ENCODE measurements at places on chromosomes 7 and 10. TPM values are rescaled to one million over a fixed set of nuclear protein-coding genes. Genes with fewer than 3 reads are reported as not detected.

DNA sequence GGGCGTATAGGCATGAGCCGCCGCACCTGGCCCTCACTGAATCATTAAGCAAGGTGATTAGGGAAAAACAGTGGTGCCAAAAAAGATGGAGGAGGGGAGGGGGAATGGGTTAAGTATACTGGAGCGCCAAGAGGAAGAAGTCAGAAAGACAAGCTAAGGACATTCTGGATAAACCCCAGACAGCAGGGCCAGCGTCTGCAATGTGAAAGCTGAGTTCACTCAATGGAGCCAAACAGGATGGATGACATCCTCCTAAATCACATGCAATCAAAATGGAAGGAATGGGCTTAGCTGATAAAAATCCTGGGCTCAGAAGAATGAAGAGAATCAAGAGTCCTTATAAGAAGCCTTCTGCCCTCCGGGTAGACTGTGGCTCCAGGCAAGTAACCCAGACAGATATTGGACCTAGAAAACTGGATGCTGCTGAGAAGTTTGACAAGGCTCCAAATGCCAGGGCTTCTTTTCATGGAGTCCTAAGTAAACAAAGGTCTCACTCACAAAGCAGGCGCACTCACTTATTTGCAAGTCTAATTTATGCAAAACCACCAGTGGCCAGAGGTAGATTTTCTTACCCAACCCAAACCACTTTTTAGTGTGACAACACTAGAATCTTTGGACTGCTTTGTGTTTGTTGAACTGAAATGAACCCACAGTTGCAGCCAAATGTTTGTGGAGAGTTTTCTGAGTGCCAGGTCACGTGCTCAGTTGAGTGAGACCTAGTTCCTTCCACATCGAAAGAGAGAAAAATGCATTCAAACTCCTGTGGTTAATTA, 519.1 kb upstream of the AUTS2 start:
- no peaks in the 10 kb centered on the region for H3K27me3 ChIP-seq
- H3K36me3 ChIP-seq = no peaks in the 10 kb centered on the region
- DNase-seq = no peak
- no peak overlapping the region for H3K27ac ChIP-seq
- no peak overlapping the region for H3K4me3 ChIP-seq
- H3K4me1 ChIP-seq = no peaks in the 10 kb centered on the region

TFEC gene
- total RNA-seq = 0.44 TPM

DNA sequence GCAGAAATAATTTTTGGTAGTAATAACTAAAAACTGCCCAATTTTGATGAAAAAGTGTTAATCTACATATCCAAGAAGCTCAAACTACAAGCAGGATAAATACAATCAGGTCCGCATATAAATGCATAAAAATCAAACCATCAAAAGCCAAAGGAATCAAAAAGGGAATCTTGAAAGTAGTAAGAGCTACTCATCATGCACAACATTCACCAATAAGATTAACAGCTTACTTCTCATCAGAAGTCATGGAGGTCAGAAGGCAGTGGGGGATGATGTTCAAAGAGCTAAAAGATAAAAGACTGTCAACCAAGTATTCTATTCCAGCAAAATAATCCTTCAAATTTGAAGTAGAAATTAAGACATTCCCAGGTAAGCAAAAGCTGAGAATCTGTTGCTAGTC, 76.4 kb downstream of the CRPPA start:
- peaks cover 6% of the 10 kb centered on the region for H3K36me3 ChIP-seq
- H3K4me3 ChIP-seq = no peak overlapping the region
- DNase-seq = no peak
- no peak overlapping the region for H3K27ac ChIP-seq
- no peaks in the 10 kb centered on the region for H3K27me3 ChIP-seq

- no peak for DNase-seq
- peaks cover 39% of the 10 kb centered on the region for H3K4me1 ChIP-seq
- peaks cover 3% of the 10 kb centered on the region for H3K36me3 ChIP-seq
- H3K27me3 ChIP-seq = no peaks in the 10 kb centered on the region
Observed at GRCh38 chr10:70601746-70602145, 795 bp downstream of the PRF1 start.
